ENCODE measurements at places on chromosomes 4 and X.

GRCh38 chr4:173357939-173358338 is 12.8 kb upstream of the SAP30 start:
- no peak for DNase-seq

DNA sequence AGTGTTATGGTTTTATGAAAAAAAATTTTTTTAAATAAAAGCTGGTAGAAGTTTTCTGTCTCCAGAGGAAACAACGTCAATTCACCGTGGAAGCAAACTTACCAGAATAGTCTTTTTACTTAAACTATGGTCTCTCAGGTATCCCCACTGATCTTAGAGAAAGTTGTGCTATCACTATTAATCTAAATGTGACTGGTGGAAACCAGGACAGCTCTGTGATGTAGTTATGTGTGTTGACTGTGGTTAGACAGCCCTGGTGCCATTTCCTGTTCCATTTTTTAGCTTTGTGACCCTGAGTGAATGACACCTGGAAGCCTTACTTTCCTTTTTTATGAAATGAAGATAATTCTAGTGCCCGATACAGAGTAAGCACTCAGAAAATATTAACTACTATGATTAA is 111.8 kb upstream of the HUWE1 start:
- DNase-seq = no peak

GRCh38 chrX:6667048-6667768 is 132.3 kb upstream of the VCX3A start:
- no peak for DNase-seq

DNA sequence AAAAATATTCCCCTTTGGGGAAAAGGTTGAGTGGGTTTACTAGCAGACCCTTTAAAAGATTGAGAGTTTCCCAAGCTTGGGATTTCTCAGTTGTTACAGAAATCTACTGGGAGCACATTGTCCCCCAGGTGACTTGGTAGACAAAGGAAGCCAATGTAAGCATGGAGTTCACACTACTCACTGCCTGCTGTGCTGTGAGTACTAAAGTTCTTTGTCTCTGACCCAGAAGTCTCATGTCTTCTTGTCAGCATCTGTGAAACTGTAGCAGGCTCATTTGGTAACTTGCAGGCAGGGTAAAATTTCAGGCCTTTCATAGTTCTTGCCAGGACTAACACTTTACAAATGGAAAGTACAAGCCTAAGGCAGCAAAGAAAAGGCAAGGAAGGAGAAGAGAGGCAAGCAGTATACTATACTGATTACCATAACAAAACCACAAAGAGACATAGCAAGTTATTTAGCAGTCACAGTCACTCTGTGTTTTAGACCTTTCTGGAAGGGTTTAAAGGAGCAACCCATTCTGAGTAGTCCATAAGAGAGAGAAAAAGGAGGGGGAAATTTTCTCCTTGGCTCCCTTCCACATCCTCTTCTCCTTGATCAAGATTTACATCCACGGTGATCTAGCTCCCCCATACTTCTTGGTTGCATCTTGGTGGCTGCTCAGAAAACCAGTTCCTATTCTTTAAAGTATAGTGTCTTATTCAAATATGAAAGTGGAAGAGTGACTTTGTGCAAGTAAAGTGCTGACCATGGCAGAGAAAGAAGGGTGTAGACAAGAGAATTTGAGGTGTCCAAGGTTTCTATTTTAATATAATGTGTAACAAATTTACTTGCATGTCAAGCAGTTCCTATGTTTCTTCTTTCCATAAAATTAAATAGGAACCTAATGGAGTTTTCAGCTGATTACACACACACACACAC is 160.0 kb upstream of the PDE5A start:
- DNase-seq = no peak

DNA sequence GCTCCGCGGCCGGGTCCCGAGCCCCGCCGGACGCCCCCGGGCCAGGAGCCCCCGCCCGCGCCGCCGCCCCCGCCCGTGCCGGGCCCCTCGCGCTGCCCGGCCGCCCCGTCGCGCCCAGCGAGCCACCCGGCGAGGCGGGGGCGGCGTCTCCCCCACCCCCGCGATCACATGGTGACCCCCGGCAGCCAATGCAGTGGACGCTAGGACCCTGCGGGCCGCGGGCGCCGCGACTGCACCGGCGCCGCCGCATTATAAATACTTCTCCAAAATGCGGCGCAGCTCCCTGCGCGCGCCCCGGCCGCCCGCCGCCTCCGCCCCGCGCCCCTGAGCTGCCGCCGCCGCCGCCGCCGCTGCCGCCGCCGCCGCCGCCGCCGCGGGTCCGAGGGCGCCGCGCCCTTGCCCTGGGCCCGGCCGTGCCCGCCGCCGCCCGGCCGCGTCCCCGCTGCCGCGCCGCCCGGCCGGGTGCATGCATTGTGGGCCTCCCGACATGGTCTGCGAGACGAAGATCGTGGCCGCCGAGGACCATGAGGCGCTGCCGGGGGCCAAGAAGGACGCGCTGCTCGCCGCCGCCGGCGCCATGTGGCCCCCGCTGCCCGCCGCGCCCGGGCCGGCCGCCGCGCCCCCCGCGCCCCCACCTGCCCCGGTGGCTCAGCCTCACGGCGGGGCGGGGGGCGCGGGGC is at the start of gene NAT8L:
NAT8L (plus strand) TSS at position 282 of the 680 bp plus-strand sequence; CDS start at position 467, 185 bp downstream.
- no peak for DNase-seq

- no peak for DNase-seq
These were observed 1.5 kb downstream of the NMU start for GRCh38 chr4:55634417-55635128.

DNA sequence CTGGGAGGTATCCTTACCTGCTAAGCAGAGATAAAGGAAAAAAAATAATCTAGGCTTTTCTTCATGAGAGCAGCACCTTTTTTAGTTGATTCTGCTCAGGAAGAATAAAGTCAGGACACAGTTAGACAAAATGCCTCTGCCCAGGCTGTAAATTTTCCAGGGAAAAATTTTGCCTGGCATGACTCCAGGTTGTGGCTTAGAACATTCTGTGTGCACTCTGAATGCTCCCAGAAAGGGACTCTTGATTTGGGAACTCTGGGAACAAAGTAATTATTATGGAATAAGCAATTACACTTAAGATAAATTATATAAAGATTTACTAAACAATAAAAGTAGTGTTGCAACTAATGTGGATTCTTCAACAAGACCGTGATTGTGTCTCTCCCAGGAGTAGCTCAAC is 826.2 kb upstream of the TENM3 start:
- no peak for DNase-seq

DNA sequence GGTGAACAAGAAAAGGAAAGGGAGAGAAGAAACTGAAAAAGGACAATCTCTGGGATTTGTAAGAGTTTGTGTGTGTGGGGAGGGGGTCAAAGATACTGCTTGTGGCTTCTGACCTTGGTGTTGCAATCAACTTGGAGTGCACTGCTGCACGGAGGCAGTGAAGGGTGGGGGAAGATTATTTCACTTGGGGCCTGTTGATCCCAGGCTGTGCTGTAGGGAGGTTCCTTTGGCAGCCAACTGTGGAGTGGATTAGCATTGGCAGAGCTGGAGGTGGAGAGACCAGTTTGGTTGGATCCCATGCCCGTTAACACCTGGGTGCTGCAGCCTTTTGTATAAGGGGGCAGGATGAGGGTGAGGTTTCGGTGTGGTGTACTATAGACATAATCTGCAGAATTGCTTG is 38.2 kb downstream of the AFF1 start:
- DNase-seq = peak; percentile 92

DNA sequence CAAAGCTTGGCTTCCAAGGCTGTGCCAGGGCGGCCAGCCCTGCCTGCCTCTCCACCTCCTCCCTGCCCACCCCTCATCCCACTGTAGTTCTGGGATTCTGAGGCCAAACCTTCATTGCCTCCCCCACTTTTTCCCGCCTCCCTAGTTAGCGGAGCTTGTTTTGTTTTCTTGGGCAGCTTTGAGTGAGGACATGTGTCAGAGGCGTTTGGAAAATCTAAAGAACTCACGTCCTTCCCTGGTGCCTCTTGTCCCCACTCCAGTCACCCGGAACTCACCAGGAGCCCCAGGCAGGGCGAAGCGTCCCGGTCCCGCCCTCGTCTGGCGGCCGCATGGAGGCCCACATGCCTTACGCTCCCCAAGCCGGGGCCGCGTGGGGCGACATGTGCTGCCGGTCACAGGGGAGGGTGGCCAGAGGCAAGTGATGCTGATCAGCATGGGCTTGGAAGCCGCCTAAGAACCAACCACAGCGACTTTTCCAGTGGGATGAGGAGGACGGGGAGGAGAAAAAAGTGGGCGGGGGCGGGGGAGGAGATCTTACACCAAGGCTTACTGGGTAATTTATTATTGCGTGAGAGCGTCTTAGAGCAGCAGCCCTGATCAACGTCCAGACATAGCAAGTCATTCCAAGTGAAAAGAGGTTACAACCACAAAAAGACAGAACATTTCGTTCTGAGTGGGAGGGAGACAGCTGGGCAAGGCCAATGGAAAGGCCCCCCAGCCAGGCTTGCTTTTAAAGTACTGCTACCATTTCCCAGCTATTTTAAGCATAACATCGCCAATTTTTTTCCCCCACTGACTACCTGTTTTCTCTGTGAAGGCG is 48.5 kb downstream of the PRPS1 start:
- peak; percentile 77 for DNase-seq

GRCh38 chr4:98958065-98958464 is 29.1 kb upstream of the EIF4E start:
- no peak for DNase-seq

DNA sequence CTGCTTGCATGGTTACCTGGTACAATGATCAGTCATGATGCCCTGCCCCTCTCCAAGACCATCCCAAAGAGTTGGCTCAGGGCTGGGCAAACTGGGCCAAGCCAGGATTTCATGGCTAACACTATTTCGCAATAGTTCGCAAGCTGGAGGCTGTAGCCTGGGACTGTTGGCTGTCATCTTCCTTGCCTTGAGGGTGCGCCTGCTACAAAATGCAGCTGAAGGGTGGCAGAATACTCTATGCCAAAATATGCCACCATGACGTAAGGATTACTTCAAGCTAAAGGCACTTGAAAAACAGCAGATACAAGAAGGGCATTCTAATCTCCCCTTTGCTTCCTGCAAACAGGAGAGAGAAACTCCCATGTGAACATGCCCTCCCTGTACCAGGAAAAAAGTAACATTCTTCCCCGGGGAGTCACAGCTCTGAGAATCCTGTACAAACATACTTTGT is 21.0 kb downstream of the SAT1 start:
- peak; percentile 28 for DNase-seq

- no peak for DNase-seq
These were observed 167.8 kb downstream of the PCDH10 start for GRCh38 chr4:133316909-133317308.

DNA sequence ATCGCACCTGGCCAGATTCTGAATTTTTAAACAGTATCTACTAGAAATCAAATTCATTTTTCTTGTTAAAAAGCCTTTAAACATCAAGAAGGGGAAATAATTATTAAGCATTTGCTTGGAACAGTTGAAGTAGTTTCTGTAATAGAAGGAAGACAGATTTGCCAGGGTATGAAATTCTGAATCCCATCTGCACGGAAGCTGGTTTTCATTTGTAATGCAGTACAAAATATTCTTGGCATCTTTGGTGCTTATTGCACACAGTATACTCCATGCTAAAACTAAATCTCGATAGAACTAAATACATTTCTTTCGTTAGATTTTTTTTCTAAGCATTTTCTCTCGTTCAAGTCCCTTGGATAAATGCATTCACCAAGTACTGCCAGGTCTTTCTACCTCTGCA is 25.3 kb downstream of the TRIM2 start:
- no peak for DNase-seq

DNA sequence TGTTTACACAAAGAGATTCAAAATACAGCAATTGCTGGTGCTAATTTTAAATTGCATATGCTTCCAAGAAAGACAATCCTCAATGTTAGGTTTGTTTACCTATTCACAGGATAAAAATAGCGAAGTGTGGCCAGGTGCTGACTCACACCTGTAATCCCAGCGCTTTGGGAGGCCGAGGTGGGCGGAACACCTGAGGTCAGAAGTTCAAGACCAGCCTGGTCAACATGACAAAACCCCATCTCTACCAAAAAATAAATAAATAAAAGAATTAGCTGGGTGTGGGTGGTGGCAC is 77.7 kb downstream of the OPHN1 start:
- DNase-seq = no peak

GRCh38 chr4:182023469-182023868 is 219.7 kb upstream of the TENM3 start:
- no peak for DNase-seq

DNA sequence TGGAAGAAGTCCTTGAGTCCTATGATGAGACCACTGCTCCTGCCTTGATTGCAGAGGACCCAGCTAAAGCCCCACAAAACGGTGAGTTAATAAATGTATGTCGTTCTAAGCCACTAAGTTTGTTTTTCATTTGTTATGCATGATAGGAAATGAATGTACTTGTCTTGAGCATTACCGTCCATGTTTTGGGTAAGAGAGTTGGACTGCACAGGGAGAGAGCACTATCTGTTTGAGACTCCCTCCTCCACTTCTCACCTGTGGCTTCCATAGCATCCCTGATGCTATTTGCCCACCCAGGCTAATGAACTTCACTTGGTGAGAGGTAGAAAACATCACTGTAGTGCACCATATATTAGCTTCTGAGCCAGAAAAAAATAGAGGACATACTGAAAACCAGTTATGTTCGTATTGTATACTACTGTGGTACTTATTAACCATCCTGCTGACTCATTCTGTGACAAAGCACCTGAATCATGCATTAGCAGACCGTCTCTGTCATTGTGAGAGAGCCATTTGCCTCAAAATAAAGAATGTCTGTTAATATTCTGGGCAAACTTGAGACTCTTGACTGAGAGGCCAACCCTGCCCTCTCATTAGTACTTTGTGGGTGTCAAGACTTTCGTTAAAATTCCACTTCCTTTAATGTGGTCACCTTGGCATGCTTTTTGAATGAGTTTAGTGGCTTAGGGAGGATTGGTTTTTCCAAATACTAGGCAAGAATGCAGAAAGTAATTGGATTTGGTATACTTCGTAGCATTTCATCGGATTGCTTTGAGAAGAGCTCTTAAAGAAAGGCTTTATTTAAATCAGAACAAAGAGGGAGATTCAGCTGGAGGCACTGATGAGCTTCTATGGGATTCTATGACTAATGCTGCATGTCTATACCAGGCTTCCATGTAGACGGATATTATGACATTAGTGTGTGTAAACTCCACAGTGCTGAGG is 99.3 kb upstream of the GRPR start:
- no peak for DNase-seq

- DNase-seq = peak; percentile 22
These were observed 626.7 kb upstream of the BOD1L1 start for GRCh38 chr4:14254252-14254651.

- no peak for DNase-seq
These were observed 90.5 kb upstream of the GPRIN3 start for GRCh38 chr4:89398146-89398545.

DNA sequence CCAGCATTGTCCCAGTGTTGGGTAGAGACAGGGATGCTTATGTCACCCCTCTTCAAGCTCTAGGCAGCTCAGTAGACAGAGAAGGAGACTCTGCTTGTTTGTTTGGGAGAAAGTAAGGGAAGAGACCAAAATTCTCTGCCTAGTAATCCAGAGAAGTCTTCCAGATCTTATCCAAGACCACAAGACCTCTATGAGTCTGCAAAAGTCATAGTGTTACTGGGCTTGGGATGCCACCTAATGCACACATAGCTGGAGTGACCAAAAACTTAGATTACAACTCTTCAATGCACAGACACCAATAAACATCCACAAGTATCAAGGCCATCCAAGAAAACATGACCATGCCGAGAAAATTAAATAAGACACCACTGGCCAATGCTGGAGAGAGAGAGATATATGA is 205.5 kb downstream of the UNC5C start:
- no peak for DNase-seq

All from prostate gland (tissue), 2 donors.